ENCODE measurements at places on chromosomes 2 and 18.

- DNase-seq: peak; percentile 70
Observed at GRCh38 chr2:113211226-113212105, 37.7 kb downstream of the PSD4 start.

DNA sequence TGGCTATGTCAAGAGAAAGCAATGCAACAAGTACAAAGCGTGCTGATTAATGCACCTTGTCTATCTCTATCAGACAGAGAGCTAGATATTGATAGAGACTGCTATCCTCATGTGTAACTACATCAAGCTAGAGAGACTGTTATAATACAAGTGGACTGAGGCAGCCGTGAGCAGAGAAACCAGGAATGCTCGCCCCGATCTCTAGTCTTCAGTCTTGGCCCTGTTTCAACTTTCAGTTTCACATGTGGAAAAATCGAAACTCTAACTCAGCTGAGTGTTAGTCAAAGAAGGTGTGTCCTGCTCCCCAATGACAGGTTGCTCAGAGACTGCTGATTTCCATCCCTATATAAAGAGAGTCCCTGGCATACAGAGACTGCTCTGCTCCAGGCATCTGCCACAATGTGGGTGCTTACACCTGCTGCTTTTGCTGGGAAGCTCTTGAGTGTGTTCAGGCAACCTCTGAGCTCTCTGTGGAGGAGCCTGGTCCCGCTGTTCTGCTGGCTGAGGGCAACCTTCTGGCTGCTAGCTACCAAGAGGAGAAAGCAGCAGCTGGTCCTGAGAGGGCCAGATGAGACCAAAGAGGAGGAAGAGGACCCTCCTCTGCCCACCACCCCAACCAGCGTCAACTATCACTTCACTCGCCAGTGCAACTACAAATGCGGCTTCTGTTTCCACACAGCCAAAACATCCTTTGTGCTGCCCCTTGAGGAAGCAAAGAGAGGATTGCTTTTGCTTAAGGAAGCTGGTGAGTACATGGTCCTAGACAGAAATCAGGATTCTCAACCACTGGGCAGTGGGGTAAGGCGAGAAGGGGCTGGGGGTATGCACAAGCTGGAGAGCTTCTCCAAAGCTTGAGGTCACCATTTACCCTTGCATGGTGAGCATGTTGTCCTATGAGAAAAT, at the start of gene RSAD2:
TSS of gene RSAD2 (plus strand) at position 376 of the 903 bp plus-strand sequence. CDS start at position 400, 24 bp downstream.
- DNase-seq: no peak

DNA sequence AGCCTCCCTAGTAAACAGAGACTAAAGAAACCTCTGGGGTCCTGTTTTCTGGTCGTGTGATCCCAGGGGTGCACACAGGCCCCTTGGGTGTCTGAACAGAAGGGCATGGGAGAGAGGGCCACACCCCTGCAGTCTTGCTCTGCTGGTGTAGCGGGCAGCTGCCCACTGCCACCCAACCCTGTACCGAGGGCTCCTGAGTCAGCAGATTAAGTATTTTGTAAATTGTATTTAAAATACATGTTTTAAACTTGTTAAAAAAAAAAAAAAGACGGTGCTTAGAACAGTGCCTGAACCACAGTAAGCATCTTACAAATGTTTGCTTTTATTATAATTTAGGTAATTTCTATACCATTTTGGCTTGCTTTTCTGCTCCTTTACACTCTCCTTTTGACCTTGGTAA, 113.7 kb downstream of the TANC1 start:
- DNase-seq: no peak

DNA sequence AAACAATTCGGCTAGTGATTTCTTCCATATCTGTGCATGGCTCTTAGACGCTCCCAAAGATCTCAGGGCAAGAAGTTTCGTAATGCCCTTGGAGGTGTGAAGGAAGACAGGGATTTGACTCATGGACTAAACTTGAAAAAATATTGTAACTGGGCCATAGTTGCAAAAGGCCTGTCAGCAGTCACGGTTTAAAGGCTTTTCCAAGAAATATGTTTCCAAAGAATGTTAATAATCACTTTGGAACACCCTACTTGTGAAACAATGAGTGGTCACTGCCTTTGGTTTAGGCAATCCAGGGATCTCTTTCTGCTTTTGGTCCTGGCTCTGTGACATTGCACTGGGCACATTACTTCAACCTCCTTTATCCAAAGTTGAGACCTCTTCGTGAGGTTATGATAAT, 102.5 kb upstream of the RASGRP3 start:
- DNase-seq: no peak

- DNase-seq: no peak
Observed at GRCh38 chr2:172213116-172213860, 110.6 kb upstream of the DLX2 start.

- peak; percentile 90 for DNase-seq
Observed at GRCh38 chr18:76351961-76352581, 143.0 kb downstream of the ZNF516 start.

GRCh38 chr2:58640042-58640441, 398.9 kb upstream of the FANCL start:
- no peak for DNase-seq

- DNase-seq: no peak
Observed at GRCh38 chr18:34386803-34387202, 162.1 kb upstream of the NOL4 start.

GRCh38 chr2:218860950-218861381, 1.4 kb downstream of the WNT6 start:
- no peak for DNase-seq

DNA sequence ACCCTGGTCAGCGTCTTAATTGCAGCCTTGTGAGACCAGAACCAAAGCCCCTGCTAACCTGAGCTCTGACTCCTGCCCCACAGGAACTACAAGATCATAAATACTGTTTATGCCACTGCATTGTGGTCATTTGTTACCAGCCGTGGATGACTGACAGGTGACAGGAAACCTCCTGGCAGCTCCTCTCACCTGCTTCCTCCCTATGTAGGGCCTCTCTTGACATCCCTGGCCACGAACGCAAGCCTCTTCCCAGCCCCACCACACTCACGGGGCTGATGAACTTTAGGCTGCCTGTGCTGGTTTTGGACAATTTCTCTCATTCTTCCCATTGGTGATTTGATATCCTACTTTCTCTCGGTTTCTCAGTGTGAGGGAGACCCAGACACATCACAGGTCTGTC, 357.2 kb upstream of the MYT1L start:
- DNase-seq: no peak

DNA sequence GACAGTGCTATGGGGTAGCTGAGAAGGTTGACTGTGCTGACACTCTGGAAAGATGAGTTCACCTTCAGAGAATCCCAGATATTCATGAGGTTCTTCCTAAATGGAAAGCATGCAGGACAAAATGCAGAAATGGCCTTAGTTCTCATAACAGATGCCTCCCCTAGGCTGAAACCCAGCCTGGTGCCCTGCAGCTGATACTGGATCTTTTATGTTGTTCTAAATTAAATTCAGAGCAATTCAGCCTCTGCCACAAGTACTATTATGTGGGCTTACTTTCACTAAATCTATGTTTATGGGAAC, 172.0 kb upstream of the SERPINE2 start:
- no peak for DNase-seq

DNA sequence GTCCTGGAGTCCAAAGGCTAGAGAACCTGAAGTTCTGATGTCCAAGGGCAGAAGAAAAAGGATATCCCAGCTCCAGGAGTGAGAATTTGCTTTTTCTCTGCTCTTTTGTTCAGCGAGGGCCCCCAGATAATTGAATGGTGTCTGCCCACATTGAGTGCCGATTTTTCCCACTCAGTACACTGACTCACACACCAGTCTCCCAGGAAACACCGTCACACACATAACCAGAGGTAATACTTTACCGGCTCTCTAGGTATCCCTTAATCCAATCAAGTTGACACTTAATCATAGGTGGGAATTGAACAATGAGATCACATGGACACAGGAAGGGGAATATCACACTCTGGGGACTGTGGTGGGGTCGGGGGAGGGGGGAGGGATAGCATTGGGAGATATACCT, 161.5 kb downstream of the WDR7 start:
- no peak for DNase-seq

- no peak for DNase-seq
Observed at GRCh38 chr2:18551623-18552022, 8.8 kb downstream of the RDH14 start.

All from lower leg skin (tissue), 4 donors.